ENCODE measurements at places on chromosomes 2 and 18. TPM values are rescaled to one million over a fixed set of nuclear protein-coding genes. Genes with fewer than 3 reads are reported as not detected.

- no peak for DNase-seq
These were observed 57.5 kb downstream of the PAX3 start for GRCh38 chr2:222241128-222241870.

GRCh38 chr18:61935362-61935761 lies 42.6 kb upstream of the RNF152 start:
- peak; percentile 86 for DNase-seq

- DNase-seq = no peak
These were observed 9.3 kb upstream of the KCNS3 start for GRCh38 chr2:17869128-17869527.

DNA sequence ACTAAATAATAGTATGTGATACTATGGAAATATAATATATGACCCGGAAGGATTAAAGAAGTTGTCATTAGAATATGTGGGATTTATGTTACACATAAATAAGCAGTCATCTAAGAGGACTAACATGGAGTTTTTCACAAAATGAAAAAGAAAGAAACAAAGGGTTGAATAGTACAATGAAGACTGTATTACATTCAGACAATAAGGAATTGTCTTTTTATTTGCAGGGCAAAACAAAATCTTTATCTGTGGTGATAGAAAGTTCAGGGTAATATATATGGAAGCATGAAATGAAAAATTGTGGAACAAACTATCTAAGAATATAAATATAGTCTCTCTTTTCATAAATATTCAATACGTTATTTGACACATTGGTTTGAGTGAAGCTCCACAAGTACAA lies 5.8 kb downstream of the ERMN start:
- DNase-seq = no peak

DNA sequence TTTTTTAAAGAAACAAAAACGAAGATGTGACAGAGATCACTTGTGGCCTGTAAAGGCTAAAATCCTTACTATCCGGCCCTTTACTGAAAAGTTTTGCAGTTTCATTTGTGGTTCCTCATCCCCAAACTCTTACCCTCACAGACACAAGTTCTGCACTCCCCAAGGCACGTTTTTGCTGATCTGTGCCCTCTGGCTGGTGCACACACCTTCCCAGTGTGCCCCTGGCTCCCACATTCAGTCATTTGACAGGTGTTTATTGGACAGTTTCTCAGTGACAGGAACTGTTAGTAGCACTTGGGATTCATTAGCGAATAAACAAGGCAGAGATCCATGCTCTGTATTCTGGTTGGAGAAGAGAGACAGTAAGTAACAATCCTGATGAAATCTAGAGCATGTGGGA lies 22.8 kb downstream of the ZAP70 start:
- DNase-seq = no peak

- no peak for DNase-seq
These were observed 77.8 kb upstream of the EHBP1 start for GRCh38 chr2:62627667-62628066.

DNA sequence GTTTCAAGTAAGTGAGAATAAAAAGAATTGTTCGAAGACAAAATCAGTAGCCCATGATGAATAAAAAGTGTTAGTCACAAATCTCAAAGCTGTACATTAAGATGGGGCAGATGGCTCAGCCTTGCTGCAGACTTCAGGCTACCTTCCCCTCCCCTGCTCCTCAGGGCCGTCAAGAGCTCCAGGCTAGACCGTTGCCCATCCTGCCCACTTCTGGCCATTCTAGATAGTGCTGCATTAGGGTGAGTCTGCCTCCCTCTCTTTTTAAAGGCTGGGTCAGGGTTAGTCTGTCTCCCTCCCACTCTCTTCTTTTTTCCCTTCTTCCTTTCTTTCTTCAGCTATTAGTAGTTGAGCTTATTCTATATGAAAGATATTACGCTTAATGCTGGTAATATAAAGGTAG lies 86.0 kb downstream of the MAPRE2 start:
- no peak for DNase-seq

GRCh38 chr2:221096706-221097567 lies 475.2 kb downstream of the EPHA4 start:
- no peak for DNase-seq

GRCh38 chr2:227192491-227192890 lies 28.1 kb downstream of the COL4A3 start:
- DNase-seq = no peak

GRCh38 chr2:59167514-59167913 lies 926.4 kb upstream of the FANCL start:
- no peak for DNase-seq

GRCh38 chr2:112646102-112646719 lies 472 bp downstream of the SLC20A1 start:
- no peak for DNase-seq

DNA sequence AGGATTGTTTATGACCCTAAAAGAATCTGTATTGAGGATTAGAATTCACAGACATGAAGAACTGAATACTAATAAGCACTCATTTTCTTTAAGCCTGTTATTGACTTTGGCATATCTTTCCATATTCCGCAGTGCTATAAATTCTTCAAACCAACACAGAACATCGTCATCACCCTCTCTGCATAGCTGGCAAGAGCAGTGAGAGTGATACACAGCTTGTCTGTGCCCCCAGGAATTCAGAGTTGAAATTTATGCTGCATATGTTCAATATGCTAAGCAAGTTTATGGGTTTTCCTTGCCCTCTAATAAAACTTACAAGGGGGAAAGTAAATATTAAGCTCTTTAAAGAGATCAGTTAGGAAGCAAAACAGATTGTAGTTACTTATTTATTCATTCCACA lies 32.7 kb downstream of the CTLA4 start:
- DNase-seq = no peak

DNA sequence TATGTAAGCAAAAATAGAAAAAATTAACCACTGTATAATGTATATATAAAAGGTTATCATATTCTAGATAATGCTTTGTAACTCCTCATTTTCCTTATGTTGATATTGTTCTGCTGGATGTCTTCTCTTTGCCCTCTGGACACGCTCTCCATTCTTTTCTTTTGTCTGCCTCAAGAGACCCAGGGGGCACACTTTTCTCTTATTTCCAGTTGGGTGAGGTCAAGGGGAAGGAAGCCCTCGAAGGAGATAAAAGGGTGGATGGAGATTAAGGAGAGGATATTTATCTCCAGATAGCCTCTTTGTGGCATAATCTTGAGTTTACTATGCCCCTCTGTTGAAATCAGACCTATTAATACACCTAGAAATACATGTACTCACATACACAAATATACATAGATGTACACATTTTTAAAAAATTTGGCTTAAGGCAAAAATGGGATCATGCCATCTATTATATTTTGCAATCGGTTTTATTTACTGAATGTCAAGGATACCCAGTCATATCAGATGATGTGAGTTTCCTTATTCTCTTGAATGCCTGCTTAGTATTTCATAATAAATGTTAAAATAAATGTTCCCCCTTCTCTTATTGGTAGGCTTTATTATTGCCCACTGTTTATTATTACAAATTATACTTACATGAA lies 65.3 kb downstream of the LCLAT1 start:
- no peak for DNase-seq

DNA sequence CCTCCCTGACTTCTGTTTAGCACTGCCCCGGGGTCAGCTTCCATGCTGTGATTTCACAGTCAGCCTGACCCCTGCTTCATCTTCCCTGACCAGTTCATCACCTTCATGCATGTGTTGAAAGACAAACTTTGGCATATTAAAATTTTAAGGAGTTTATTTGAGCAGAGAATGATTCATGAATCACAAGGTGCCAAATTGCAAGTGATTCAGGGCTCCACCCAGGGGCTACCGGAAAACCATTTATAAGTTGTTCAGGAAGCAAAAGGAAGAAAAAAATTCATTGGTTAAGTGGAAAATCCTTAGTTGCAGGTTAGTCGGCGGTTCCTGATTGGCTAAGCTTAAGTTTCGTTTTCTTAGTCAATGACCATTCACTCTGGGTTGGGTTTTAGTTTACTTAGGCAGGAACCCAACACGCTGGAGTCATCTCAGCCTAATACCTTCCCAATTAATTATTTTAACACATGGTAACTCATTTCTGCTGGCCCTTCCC lies 10.6 kb downstream of the IL1F10 start:
- no peak for DNase-seq

GRCh38 chr2:236195726-236196125 lies 27.5 kb upstream of the GBX2 start:
- no peak for DNase-seq

- DNase-seq = no peak
These were observed 78.6 kb downstream of the SCG2 start for GRCh38 chr2:223523551-223524001.

GRCh38 chr2:188820576-188820975 lies 153.6 kb upstream of the COL3A1 start:
- no peak for DNase-seq

DNA sequence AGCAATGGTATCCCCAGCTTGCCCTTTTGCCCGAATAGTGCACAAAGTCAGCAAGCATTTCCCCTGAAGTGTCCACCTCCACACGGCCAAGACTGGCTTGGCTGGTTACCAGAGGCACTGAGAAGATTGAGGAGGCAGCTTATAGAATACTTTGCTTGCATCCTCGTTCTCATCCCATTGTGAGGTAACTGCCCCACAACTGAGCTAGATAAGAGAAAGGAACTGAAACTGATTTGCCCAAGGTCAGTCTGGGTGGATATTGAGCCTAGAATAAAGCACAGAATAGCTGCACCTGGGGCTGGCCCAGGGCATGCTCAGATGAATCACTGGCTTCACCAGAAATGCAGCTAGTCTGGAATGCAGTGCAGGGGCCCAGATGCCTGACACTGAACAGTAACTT lies 32.7 kb upstream of the MAP4K3 start:
- DNase-seq = no peak

DNA sequence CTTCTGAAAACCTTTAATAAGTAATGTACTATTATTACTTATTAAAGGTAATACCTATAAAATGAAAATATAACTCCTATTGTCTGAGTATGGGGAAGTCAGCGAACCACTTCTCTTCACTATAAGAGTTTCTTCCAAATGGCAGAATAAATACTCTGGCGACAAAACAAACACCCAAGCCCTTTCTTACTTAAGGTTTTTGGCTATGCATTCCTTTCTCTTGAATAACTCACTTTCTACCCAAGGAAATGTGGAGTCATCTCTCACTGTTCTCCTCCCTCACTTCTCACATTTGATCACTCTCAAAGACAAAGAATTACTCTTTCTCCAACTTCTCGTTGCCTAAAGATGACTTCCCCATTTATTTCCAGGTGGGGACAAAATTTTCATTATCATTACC lies 816.8 kb upstream of the CRIM1 start:
- no peak for DNase-seq

- DNase-seq = peak; percentile 55
These were observed 154.7 kb upstream of the TNP1 start for GRCh38 chr2:217014328-217015105.

GRCh38 chr2:231228223-231228622 lies 29.8 kb downstream of the ARMC9 start:
- no peak for DNase-seq

DNA sequence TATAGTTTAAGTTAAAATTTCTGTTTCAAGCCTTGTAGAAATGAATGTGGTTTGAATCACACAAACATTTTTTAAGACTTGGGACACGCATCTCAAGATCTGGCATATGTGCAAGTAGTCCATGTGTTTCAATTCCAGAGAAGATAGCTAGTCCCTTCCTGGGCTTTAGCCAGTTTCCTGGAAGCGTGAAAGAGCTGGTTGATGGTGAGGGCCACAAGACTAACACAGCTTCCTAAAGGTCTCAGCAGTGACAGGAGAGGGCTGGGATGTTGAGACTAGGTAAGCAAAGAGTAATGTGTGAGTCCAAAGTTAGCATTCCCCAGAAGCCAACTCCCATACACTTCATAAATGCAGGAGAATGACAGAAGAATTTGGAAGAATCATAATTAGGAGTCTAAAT lies 111.9 kb upstream of the MAP2 start:
- no peak for DNase-seq

DNA sequence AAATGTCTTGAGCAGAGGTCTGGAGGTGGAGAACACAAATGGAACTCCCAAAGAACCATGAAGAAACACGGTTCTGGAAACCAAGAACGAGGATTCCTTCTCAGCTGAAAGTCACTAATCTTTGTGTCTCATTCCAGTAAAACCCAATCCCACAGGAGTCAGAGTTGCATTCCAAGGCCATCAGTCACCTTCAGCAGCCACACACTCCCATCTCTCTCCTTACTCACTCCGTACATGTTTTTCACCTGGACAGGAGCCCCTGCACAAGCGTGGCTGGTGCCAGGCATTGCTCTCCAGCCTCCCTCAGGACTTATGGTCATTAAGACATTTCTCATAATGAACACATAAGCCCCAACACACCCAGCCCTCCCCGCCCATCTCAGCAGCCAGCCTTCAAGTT lies 175.4 kb upstream of the SIX2 start:
- no peak for DNase-seq

DNA sequence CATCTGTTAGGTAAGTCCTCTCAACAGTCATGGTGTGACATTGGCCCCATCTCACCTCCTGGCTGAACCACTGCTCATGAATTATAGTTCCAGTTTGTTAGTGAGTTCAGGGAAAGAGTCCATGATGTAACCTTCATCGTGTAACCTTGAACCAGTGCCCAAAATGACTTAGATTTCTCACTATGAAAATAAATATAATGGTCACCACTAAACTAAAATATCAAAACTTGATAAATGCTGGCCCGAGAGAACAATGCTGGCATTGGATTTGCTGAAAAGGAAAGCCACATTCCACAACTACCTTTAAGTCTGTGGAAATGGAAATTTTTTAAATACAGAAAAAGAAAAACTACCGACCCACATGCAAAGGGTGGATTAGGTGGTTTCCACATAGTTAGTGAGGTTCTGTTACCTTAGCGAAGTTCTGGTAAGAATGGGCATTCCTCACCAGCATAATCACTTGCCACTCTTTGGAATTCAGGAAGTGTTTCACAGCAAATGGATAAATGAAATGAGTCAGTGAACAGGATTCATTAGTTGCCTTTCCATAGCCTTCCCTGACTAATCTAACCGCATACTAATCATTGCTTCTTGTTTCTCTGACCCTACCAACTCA lies 133.9 kb upstream of the CTAGE1 start:
- no peak for DNase-seq

Gene CYP20A1
- total RNA-seq = 29.6 TPM

Gene AP1S3
- 2.7 TPM for total RNA-seq

Gene NCL
- 238 TPM for total RNA-seq

Gene SP9
- total RNA-seq = not detected

Gene ACTR2
- 105 TPM for total RNA-seq

Gene SLC39A10
- 9.5 TPM for total RNA-seq

Gene STK16
- 21.6 TPM for total RNA-seq

Gene NDC80
- 0.17 TPM for total RNA-seq

Gene UGT1A4
- total RNA-seq = not detected

Gene NOTO
- total RNA-seq = not detected

Gene CCDC150
- total RNA-seq = 1.7 TPM

Gene SOCS6
- total RNA-seq = 14.1 TPM

Gene EN1
- 0.11 TPM for total RNA-seq

Gene EFR3B
- total RNA-seq = 0.83 TPM

Gene RAD51AP2
- not detected for total RNA-seq

Gene NXPH2
- not detected for total RNA-seq

Gene RPS27A
- 2,188 TPM for total RNA-seq

All from esophagus muscularis mucosa (tissue), 4 donors.